ENCODE measurements at places on chromosomes 16 and 17.

DNA sequence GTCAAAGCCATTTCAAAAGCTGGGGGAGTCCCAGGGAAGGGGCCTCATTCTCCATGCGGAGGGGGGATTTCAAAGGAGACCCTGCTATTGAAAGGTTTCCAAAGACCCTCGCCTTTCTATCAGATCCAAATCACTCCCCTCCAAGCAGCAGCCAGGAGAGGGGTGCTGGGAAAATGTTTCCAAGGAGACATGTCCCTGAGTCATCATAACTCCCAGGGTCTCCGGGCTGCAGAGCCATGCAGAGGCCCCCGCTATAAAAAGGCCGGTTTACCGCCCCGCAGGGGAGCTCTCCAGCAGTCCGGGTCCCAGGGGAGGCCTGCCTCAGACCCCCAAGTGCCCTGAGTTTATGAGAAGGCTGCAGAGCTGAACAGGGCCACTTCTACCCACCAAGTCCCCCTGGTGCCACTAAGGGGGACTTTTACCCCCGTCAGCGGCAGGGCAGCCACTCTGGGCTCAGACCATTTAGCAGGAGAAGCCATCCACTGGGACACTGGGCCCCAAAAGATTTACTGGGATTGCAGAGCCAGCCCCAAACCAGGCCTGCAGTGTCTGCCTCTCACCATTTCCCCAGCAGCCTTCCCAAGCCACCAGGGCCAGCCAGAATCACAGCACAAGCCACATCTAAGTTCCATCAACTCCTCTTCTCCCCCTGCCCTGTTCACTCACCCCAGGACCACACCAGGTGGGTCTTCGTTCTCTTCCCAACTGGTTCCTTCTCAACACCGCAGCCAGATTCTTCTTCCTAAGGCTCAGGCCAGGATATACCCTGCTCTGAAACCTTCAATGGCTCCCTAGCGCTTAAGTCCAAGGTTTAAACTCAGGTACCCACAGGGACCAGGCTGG, 234.4 kb downstream of the ZNF423 start:
- no peaks in the 10 kb centered on the region for H3K4me1 ChIP-seq
- no peak overlapping the region for H3K4me3 ChIP-seq
- H3K27me3 ChIP-seq = no peaks in the 10 kb centered on the region
- H3K27ac ChIP-seq = no peak overlapping the region
- H3K36me3 ChIP-seq = no peaks in the 10 kb centered on the region

- H3K36me3 ChIP-seq = peaks cover 27% of the 10 kb centered on the region
- H3K27ac ChIP-seq = no peak overlapping the region
- H3K4me3 ChIP-seq = no peak overlapping the region
- H3K4me1 ChIP-seq = no peaks in the 10 kb centered on the region
- DNase-seq = no peak
- no peaks in the 10 kb centered on the region for H3K27me3 ChIP-seq
These were observed 56.6 kb downstream of the ESRP2 start for GRCh38 chr16:68179196-68179795.

DNA sequence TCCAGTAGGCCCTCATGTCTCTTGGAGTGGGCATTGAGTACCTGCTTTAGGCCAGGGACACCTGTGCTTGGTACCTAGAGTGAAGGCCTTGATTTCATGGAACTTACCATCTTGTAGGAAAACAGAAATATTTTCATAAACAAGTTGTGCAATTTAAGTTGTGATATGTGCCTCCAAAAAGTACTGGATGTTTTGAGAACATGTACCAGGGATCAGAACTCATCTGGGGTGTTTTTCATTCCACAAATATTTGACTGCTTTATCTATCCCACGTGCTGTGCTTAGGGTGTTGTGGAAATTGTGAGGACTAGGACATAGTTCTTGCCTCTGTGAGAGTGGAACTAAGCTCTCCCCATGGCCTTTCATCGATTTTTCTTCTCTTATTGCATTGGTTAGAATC, 8.8 kb downstream of the NKD1 start:
- H3K4me1 ChIP-seq = no peaks in the 10 kb centered on the region
- no peak overlapping the region for H3K4me3 ChIP-seq
- no peaks in the 10 kb centered on the region for H3K27me3 ChIP-seq
- no peak for DNase-seq

DNA sequence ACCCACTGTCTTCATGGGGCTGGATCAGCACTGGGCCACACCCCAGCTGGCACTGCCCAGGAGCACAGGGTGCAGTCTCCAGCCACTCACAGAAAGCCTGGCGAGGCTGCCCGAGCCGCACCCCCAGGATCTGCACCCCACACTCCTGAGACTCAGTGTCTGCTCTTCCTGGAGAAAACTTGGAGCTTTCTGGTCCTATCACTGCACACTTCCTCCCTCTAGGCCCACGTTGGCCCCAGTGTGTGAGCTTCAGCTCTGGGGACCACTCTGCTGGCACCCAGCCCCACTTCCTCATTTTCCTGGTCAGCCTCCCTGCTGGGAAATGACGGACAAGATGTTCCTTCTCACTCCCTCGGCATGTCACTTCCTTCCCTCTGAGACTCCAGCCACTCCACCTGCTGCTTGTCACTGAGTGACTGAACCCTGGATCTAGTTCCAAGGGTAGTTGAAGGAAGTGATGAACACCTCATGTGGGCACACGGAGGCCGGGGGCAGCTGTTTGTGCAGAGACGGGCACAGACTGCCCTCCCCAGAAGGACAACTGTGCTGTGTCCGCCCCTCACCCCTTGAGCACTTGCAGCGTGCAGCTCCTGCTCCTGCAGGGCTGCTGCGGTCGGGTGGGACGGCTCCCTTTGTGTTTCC, 29.0 kb downstream of the ZC3H18 start:
- H3K4me1 ChIP-seq = no peaks in the 10 kb centered on the region
- no peaks in the 10 kb centered on the region for H3K27me3 ChIP-seq
- H3K4me3 ChIP-seq = no peak overlapping the region
- no peak for DNase-seq
- H3K27ac ChIP-seq = no peak overlapping the region

DNA sequence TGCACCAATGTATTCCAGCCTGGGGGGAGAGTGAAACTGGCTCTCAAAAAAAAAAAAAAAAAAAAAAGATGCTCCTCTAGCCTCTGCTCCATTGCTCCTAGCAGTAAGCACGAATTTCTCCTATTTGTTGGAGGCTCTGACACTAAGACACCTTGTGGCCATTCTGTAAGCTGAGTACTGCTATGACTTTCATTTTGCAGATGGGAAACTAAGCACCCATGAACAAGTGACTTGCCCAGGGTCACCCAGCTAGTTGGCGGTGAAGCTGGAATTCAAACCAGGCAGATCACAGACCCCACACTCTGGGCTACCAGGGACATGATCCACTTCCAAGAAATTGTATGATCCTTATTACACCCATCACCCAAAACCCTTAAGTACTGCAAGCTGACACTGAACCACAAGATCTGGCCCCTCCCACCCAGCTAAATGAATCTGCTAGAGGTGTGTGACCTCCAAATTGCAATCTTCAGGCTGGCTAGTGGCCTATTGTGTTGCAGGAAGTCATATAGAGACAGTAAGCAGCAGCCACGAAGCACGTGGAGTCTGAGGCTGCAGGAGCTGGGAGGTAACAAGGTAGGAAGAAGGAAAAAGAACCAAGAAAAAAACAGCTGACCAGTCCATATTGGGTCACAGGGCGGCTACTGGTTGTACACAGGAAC, 209.4 kb downstream of the XYLT1 start:
- no peak overlapping the region for H3K4me3 ChIP-seq
- DNase-seq = no peak
- H3K27me3 ChIP-seq = no peaks in the 10 kb centered on the region
- no peaks in the 10 kb centered on the region for H3K36me3 ChIP-seq
- H3K27ac ChIP-seq = no peak overlapping the region
- H3K4me1 ChIP-seq = no peaks in the 10 kb centered on the region

GRCh38 chr17:72219137-72219823, 98.5 kb downstream of the SOX9 start:
- H3K27ac ChIP-seq = peak overlapping the region; percentile 32
- H3K4me1 ChIP-seq = no peaks in the 10 kb centered on the region
- H3K4me3 ChIP-seq = peak overlapping the region; percentile 43

- no peaks in the 10 kb centered on the region for H3K4me1 ChIP-seq
- no peak overlapping the region for H3K27ac ChIP-seq
- DNase-seq = no peak
- H3K4me3 ChIP-seq = no peak overlapping the region
- peaks cover 96% of the 10 kb centered on the region for H3K36me3 ChIP-seq
These were observed 352.6 kb downstream of the SEC14L1 start for GRCh38 chr17:77493238-77493820.

GRCh38 chr17:79937391-79938335, 98.0 kb downstream of the TBC1D16 start:
- no peak overlapping the region for H3K27ac ChIP-seq
- H3K27me3 ChIP-seq = no peaks in the 10 kb centered on the region
- H3K4me3 ChIP-seq = no peak overlapping the region
- DNase-seq = no peak
- H3K4me1 ChIP-seq = peaks cover 4% of the 10 kb centered on the region

- H3K27ac ChIP-seq = no peak overlapping the region
- no peak overlapping the region for H3K4me3 ChIP-seq
- no peaks in the 10 kb centered on the region for H3K4me1 ChIP-seq
- no peak for DNase-seq
- peaks cover 3% of the 10 kb centered on the region for H3K36me3 ChIP-seq
These were observed 51.1 kb downstream of the GPRC5B start for GRCh38 chr16:19833581-19833980.

DNA sequence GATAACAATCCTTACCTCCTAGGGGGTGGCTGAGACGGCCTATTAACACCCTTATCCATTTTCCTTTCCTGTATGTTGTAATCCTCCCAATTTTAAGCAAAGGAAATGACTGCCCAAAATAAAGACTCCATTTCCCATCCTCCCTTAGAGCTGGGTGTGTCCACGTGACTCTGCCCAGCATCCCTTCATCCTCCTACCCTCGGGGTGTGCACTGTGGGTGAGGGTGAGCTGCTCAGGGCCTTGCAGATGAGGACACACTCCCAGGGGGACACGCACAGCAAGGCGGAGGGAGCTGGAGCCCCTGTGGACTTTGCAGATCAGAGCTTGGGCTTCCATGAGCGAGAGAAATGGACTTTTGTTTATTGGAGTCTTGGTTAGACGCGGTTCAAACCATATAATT, 186.8 kb downstream of the IRF8 start:
- DNase-seq = no peak
- no peaks in the 10 kb centered on the region for H3K4me1 ChIP-seq
- no peak overlapping the region for H3K4me3 ChIP-seq
- H3K27ac ChIP-seq = no peak overlapping the region
- H3K27me3 ChIP-seq = no peaks in the 10 kb centered on the region
- no peaks in the 10 kb centered on the region for H3K36me3 ChIP-seq

- H3K27me3 ChIP-seq = no peaks in the 10 kb centered on the region
- DNase-seq = no peak
- H3K4me3 ChIP-seq = no peak overlapping the region
- no peaks in the 10 kb centered on the region for H3K36me3 ChIP-seq
- H3K27ac ChIP-seq = no peak overlapping the region
These were observed 33.1 kb downstream of the N4BP1 start for GRCh38 chr16:48576927-48577326.

DNA sequence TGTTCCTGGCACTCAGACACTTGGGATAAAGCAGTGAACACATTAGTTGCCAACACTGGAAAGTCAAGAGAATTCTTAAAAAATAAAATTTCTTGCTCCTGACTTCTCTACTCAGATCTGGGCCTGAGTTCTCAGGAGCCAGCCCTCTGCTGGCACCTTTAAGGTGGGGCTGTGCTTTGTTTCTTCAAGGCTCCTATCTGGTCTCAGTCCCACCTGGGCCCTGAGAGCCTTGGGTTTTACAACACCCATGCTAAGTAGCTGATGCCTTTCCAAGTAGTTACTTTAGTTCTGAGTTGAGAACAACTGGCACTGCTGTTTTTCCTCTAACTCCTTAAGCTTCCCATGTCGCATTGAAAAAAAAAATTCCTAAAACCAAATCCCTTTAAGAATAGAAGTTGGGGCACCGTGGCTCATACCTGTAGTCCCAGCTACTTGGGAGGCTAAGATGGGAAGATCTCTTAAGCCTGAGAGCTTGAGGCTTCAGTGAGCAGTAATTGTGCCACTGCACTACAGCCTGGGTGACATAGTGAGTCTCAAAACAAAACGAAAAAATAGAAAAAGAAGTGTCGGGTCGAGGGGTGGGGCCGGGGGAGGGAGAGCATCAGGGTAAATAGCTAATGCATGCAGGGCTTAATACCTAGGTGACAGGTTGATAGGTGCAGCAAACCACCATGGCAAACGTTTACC, 16.6 kb downstream of the CHAD start:
- no peaks in the 10 kb centered on the region for H3K27me3 ChIP-seq
- no peak for DNase-seq
- H3K27ac ChIP-seq = no peak overlapping the region
- peaks cover 18% of the 10 kb centered on the region for H3K36me3 ChIP-seq

GRCh38 chr17:79622776-79623175, 11.9 kb upstream of the RBFOX3 start:
- H3K4me3 ChIP-seq = no peak overlapping the region
- H3K4me1 ChIP-seq = no peaks in the 10 kb centered on the region
- H3K36me3 ChIP-seq = no peaks in the 10 kb centered on the region
- H3K27me3 ChIP-seq = peaks cover 2% of the 10 kb centered on the region
- no peak for DNase-seq

DNA sequence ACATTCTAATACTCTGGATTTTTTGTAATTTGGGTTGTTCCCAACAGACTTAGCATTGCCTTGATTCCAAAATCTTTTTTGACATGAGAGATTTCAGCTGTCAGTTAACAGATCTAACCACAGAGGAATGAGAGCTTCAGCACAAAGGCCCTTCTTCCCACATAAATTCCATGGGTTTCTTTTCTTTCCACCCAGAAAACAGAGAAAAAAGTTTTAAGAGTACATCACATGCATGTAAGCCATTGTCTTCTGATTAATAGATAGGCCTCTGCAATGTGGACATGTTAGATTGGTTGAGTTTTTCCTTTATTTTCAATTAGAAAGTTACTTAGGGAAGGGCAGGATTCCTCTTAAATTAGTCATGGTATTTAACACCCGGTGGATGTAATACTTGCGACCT, 939 bp downstream of the MYH8 start:
- H3K4me3 ChIP-seq = no peak overlapping the region
- H3K27ac ChIP-seq = no peak overlapping the region
- H3K27me3 ChIP-seq = no peaks in the 10 kb centered on the region

DNA sequence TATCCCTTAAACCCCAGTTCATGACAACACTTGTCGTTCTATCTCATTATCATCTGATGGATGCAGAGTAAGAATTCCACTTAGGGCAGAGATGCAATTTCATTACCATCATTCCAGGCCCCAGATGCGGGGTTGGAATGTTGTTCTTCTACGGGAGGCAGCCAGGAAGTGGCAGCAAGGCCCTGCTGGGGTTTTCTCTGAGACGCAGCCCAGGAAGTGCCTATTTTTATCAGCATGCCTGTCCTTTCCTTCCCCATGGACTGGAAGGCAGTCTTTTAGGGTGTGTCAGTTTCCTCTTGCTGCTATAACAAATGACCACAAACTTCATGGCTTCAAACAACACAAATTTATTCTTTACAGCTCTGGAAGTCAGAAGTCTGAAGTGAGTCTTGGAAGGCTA, 246.6 kb upstream of the DYNLRB2 start:
- no peak for DNase-seq
- no peaks in the 10 kb centered on the region for H3K27me3 ChIP-seq
- H3K27ac ChIP-seq = no peak overlapping the region
- H3K36me3 ChIP-seq = no peaks in the 10 kb centered on the region

- H3K4me1 ChIP-seq = peaks cover 5% of the 10 kb centered on the region
- H3K4me3 ChIP-seq = no peak overlapping the region
- no peak for DNase-seq
- H3K27me3 ChIP-seq = no peaks in the 10 kb centered on the region
These were observed 84.8 kb downstream of the PITPNC1 start for GRCh38 chr17:67461876-67462275.

GRCh38 chr17:58330997-58331814, 2.6 kb upstream of the TSPOAP1 start:
- H3K36me3 ChIP-seq = no peaks in the 10 kb centered on the region
- H3K27me3 ChIP-seq = no peaks in the 10 kb centered on the region
- DNase-seq = no peak

Measured in small intestine (tissue), 16 donors.